ENCODE measurements at places on chromosomes 1 and 21. TPM values are rescaled to one million over a fixed set of nuclear protein-coding genes. Genes with fewer than 3 reads are reported as not detected.

HRNR gene
- total RNA-seq, result not detected

SERPINC1 gene
- total RNA-seq, result 1.7 TPM

PTPN14 gene
- total RNA-seq, result 15.7 TPM

OR14I1 gene
- total RNA-seq, result not detected

DIO1 gene
- 0.41 TPM for total RNA-seq

FCER1G gene
- 0.35 TPM for total RNA-seq

RNU1-1 gene
- total RNA-seq, result under 0.01 TPM

AMY1A gene
- not detected for total RNA-seq

DNA sequence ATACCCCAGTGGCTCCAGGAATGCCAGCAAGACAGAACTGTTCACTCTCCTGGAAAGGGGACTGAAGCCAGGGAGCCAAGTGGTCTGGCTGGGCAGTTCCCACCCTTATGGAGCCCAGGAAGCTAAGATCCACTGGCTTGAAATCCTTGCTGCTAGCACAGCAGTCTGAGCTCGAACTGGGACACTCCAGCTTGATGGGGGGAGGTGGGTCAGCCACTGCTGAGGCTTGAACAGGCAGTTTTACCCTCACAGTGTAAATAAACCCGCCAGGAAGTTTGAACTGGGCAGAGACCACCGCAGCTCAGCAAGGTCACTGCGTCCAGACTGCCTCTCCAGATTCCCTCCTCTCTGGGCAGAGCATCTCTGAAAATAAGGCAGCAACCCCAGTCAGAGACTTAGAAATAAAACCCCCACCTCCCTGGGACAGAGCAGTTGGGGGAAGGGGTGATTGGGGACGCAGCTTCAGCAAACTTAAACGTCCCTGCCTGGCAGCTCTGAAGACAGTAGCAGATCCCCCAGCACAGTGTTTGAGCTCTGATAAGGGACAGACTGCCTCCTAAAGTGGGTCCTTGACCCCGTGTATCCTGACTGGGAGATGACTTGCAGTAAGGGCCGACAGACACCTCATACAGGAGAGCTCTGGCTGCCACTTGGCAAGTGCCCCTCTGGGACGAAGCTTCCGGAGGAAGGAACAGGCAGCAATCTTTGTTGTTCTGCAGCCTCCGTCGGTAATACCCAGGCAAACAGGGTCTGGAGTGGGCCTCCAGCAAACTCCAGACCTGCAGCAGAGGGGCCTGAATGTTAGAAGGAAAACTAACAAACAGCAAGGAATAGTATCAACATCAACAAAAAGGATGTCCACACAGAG is 568.4 kb downstream of the PLA2G4A start:
- no peak for DNase-seq

DNA sequence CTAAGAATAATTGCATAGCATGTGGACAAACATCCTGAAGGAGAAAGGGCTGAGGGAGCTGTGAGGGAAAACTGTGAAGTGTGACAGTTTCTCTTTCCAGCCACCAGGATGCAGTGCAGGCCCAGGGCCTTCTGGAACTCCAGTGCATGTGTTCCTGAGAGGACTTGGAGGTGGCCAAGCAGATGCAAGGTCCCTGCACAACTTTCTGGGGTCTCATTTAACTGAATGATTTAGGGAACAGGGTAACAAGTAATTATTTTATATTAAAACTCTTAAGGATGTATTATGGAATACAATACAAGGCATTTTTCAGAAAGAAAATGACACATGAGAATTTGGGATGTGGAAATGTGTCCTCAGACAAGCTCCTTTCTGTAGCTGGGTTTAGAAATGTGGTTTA is 61.2 kb upstream of the MCOLN3 start:
- peak; percentile 79 for DNase-seq

DNA sequence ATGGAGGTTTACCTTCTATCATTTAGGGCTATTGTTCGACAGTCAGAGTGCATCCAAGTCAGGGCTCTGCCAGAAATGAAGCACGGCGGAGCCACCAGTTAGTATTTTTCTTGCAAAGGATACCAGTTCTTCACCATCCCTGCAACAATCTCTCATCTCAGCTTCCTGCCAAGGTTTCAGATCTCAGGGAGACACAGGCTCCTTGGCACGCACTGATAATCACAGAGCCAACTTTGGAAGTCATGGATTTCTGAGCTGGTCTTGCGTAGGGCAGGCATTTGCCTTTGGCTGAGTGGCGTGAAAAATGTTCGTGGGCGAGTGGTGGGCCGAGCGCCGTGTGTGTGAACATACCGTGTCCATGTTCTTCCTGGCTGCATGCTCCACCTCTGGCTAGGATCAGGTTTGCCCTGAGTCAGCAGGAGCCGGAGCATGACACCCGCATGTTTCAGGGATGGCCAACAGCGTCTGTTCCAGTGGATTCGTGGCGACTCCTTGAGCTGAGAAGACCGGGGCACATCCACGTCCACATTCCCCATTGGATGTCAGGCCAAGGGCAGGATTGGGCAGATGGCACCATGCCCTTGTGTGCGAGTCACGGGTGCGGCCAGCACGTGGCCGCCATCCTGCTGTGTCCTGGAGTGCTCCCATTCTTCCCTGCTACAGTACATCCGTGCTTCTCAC is 118.5 kb upstream of the C1orf174 start:
- no peak for DNase-seq

DNA sequence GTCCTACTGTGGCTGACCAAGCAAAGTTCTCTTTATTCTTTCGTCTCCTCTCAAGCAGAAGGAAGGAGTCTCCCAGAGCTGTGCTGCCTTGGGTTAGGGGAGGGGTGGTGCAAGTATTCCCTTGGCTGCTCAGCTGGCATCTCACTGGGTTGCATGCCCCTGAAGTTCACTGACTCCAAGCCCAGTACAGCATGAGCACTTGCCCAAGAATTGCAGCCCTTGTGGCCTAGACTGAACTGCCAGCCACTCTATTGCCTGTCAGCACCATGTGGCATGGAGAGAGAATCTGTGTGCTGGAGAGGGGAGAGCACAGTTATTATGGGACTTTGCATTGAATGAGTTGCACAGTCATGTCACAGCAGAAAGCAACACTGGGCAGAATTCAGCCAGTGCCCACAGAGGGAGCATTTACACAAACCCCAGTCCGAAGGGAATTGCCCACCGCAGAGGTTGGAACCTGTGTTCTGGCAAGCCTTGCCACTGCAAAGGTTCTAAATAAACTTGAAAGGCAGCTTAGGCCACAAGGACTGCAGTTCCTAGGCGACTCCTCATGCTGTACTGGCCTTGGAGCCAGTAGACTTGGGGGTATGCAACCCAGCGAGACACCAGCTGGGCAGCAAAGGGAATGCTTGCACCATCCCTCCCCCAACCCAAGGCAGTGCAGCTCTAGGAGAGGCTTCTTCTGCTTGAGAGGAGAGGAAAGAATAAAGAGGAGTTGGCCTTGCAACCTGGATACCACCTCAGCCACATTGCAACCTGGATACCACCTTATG is 28.8 kb downstream of the DR1 start:
- no peak for DNase-seq

DNA sequence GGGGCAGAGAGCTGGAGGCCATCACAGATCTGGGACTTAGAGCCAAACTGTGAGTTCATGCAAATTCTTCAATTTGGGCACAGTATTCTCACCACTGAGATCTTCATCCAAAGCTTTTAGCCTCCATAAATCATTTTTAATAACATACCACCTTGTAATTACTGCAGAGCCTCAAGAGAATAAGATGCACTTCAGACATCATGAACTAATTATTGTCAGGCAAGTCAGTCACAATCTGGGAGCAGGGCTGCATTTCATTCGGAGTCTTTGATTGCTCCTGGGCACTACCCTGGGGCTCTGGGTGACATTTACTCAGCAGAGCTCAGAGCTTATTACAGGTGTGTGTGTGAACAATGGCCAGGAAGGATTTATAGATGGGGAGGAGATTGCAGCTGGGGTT is 623.7 kb downstream of the PTPRU start:
- no peak for DNase-seq

DNA sequence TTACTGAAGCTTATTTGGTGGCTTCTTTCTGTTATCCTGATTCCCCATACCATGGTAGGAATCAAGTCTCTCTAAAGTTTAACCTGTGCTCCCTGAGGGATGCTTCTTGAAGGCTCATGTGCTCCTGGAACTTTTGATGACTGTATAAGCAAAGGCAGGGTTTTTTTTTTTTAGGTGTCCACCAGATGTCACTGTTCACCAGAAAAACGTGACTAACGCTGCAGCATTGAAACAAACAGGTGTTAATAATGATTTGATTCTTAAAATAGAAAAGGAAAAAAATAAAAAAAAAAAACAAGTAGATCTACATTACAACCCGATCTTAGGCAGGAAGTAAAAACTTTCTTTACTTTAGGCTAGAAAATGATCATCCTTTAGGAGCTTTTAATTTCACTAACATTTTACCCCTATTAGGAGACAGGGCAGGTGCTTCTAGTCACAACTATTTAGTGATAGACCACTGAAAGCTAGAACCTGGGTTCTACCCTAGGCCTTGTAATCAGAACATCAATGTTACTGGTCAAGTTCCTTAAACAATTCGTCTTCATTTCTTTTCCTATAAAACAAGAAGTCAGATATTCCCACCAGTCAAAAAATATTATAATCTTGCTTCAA is 223.0 kb downstream of the PLA2G4A start:
- DNase-seq, result no peak

GRCh38 chr1:214466403-214467077 is 84.9 kb downstream of the PTPN14 start:
- no peak for DNase-seq

DNA sequence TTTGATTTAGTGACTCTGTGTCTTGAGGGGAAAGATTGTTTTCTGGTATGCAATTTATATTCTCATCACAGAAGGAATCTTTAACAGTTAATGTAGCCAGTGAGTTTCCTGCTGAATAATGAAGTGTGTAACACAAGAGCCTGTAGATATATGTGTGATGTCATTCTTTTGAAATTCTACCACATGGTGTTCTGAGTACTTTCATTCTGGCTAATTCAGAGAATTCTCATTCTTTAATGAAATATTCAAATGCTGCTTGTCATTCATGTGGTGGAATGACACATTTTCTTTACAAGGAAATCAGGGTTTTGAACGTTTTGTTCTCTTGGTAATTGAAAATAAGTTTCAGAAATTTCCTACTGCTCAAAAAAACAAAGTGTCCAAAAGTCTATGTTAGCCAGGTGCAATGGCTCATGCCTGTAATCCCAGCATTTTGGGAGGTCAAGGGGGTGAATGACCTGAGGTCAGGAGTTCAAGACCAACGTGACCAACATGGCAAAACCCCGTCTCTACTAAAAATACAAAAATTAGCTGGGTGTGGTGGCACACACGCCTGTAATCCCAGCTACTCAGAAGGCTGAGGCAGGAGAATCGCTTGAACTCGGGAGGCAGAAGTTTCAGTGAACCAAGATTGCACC is 79.6 kb downstream of the MAP3K21 start:
- DNase-seq, result no peak

DNA sequence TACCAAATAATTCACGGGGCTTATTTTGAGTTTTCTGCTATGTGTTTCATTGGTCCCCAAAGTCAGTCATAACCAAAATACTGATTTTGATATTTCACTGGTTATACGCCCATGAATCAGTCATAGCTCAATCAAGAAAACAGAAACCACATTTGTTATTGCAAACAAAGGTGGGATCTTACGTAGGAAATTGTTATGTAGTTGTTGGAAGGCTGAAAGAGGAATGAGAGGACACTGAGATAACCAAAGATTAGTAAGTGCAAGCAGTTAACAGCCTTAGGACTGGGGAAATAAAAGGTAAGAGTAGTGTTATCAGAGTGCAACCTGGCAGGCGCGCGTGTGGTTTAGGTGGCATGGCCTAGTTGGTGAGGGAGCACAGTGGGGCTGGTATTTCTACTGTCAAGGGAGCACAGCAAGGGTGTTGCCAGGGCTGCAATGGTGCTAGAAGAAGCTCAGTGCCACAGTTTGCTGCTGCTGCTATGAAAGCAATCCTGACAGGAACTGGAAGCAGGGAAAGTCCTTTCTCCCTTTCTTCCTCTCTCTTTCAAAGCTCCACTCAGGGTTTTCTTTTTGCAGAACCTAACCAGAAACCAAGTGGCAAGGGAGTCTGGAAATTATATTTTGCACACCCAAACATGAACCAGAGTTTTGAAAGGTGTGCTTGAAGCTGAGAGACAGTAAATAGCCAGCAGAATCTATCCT is 33.7 kb downstream of the RTCA start:
- DNase-seq, result no peak

- DNase-seq, result no peak
These were observed 19.0 kb downstream of the FOXO6 start for GRCh38 chr1:41380195-41380594.

DNA sequence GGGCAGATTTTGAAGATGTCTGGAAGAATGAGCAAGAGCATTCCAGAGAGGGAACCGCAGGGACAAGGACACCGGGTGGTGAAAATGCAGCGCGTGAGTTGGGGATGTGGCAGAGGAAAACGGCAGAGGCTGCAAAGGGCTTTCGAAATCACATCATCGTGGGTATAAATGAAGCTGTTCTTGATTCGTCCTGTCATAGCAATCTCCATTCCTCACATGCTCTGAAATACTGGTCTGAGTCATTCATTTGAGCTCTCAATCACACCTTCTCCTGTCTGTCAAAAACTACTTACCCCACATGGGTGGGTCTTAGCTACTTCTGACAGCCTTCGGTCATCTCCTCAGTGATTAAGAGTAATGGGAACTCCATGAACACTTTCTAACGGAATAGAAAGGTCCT is 81.5 kb downstream of the ERG start:
- no peak for DNase-seq

- no peak for DNase-seq
These were observed 19.0 kb downstream of the GART start for GRCh38 chr21:33522953-33523349.

DNA sequence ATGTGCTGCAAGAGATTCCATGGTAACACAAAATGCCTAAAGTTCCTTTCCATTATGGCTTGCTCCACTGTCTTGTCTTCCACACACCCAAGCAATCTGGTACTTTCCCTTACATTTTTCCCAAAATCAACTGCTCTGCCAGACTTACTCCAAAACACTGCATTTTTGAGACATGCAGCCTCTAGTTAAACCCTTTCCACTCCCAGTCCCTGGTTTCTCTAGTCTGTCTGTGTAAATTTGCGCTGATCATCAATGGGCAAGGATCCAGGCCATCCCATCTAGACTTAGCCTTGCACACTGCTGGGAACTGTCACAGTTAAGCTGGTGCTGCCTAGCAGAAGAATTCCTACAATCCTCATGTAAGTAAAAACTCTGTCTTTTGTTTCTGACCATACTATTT is 47.8 kb downstream of the DAB1 start:
- DNase-seq, result no peak

- no peak for DNase-seq
These were observed 14.2 kb downstream of the ETV3L start for GRCh38 chr1:157085421-157085820.

- peak; percentile 89 for DNase-seq
These were observed 90.8 kb downstream of the ZP4 start for GRCh38 chr1:237799762-237800474.

GRCh38 chr21:46376856-46377453 is 53.0 kb downstream of the PCNT start:
- DNase-seq, result peak; percentile 63

- DNase-seq, result no peak
These were observed 191.0 kb upstream of the VAMP3 start for GRCh38 chr1:7579831-7580804.

Measured in H7 (cell line).